Activated gamma-delta T cell treated with anti-CD3 and anti-CD28 coated beads, Interleukin-2, amount 50 U/mL, for 16 hours (primary cell): ENCODE measurements at places on chromosomes 1 and 21.

GRCh38 chr1:39596163-39596562 lies 19.6 kb upstream of the PABPC4 start:
- no peak for DNase-seq

DNA sequence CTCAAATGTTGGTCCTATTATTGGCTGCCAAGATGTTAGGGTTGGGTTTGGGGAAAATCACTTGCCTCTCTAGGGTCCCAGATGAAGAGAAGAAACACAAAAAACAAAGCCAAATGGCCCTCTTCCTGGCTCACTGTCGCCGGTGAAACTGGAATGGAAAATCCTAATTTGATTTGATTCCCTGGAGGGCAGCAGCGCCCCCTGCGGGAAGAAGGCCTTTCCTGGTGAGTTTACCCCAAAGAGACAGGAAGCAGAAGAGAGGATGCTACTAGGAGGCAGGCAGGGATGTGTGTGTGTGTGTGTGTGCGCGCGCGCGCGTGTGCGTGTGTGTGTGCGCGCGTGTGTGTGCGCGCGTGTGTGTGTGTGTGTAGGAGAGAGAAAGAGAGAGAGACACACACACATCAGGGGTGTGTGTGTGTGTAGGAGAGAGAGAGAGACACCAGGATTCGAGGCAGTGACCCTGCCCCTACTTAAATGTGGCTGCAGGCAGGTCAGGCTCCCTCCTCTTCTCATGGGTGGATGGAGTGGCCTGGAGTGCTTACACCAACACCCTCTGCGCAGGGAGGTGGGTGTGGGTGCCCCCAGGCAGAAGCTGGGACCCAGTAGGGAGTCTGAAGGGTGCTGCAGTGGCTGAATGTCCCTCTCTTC lies 3.1 kb upstream of the SELENON start:
- peak; percentile 68 for DNase-seq

GRCh38 chr21:16865632-16866031 lies 647.2 kb upstream of the CXADR start:
- DNase-seq, result no peak

- DNase-seq, result no peak
Observed at GRCh38 chr1:10835822-10836421, 39.5 kb upstream of the CASZ1 start.

DNA sequence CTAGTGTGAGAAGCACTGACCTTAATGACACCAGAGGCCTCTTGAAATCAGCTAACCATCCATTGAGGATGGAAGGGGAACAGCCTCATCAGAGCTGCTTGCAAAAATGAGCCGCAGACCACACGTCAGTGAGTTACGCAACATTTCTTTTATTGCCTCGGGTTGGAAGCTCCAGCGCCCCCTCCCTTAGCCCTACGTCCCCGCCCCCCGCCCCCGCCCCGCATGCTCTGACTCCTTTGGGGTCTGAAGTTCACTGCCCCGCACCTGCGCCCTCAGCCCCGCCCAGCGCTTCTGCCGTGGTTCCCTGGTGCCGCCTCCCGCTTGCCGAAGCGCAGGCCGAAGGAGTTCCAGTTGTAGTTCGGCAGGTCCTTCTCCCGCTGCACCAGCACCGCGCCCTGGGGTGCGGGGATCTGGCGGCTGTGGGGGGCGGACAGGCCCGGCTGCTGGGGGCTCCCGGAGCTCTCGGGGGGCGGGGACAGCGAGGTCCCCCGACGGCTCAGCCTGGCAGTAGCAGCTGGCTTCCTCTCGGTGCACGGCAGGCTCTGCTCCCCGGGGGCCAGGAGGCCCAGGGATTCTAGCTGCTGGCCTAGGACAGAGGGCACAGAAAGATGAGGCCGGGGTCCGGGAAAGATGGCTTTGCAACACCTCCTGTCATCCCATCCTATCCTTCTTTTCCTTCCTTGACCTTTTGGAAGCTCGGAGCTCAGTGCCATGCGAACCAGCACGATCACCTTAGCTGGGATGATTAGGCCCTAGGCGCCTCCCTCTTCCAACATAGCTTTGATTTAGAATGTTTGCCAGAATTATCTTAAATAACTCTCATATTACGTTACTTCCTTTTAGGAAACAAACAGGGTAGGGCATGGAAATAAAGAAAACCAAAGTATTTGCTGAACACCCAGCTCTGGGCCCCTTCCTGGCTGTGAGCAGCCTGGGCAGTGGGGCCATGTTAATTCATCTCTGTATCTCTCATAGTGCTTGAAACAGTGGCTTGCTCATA lies 5.8 kb downstream of the KISS1 start:
- no peak for DNase-seq

- no peak for DNase-seq
Observed at GRCh38 chr1:88741413-88741812, 57.3 kb downstream of the PKN2 start.

- DNase-seq, result no peak
Observed at GRCh38 chr1:2312160-2312514, 79.2 kb downstream of the MORN1 start.

GRCh38 chr1:30701258-30701633 lies 22.1 kb downstream of the MATN1 start:
- DNase-seq, result no peak

DNA sequence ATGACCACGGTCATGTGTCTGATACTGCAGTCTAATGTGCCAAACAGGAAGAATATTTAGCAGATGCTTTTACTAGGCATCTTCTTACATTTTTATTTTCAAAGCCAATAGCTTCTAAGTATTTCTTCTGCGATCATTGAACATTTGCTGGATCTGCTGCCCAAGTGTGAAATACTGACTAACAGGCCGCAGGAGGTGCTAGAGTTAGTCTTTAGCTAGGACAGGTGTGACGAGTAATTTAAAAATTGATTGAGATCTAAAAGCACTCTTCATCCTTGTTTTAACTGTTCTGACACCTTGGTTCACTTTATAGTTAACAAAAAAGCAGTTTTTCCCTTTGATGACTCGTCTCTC lies 748 bp upstream of the FAM78B start:
- DNase-seq, result no peak

GRCh38 chr1:9675393-9675792 lies 23.9 kb downstream of the PIK3CD start:
- no peak for DNase-seq

DNA sequence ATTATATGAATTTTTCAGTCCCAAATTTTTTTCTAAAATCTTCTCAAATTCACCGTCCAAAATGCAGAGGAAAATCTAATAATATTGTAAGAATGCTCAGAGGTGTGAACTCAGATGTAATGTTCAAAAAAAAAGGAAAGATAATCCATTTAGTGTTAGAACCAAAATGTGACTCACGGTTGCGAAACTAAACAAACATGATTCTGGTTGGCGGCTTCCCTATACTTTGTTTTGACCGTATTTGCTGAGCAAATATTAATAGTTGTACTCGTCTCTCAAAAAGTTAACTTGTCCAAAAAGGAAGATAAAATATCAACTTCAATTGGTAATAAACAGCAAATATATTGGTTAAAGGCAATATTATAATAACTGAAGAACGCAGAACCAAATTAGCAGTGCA lies 34.4 kb downstream of the ZSWIM5 start:
- DNase-seq, result no peak

DNA sequence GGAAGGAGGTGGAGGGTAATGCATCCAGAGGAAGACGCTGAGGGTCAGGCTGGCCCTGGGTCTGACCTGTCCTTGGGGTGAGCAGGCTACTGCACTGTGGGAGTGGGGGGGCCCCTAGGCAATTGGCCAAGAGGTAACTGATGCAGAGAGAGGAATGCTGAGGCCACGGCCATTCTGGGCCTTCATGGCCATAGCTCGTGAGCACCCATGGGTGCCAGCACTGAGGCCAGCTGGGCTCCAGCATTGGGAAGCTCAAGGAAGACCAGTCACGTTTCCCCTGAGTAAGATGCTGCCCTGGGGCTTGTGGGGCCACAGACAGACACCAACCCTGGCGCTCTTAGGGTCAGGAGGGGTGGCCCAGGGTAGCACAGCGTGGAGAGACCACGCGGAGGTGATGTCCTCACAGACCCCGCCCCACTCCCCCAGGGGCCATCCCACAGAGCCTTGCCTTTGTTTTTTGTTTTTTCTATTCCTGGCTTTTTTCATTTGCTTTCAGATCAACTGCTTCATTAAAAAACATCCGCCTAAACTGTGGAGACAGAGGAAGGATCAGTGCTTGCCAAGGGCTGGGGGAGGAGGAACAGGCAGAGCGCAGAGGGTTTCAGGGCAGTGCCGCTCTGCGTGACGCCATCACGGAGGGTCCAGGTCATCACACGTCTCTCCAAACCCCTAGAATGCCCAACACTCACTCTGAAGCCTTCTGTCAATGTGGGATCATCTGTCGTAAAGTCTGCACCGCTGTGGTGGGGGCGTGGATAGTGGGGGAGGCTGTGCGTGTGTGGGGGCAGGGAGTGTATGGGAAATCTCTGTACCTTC lies 61.1 kb downstream of the SIK1 start:
- DNase-seq, result no peak

GRCh38 chr21:26686278-26686677 lies 113.2 kb upstream of the CYYR1 start:
- DNase-seq, result no peak

GRCh38 chr1:81224222-81224621 lies 576.5 kb upstream of the ADGRL2 start:
- DNase-seq, result no peak

- DNase-seq, result peak; percentile 94
Observed at GRCh38 chr1:248906009-248906752, at the start of gene PGBD2. TSS of gene PGBD2 (plus strand) at chr1:248906235. CDS start at chr1:248913863, 7,628 bp downstream.

DNA sequence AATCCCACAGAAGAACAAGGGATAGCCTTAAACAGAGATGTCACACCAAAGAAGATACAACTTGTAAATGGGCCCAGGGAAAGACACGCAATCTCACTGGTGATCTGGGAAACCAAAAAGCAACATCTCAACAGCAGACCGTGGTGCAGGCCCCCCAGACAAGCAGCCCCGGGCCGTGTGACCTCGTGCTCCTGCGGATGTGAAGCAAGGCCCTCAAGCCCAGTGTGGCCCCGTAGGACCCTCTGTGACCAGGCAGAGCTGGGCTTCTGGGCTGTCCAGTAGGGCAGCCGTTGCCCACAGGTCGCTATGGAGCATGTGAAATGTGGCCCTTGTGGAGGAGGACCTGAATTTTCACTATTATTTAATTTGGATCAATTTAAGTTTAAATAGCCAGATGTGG lies 34.9 kb upstream of the TMEM52 start:
- DNase-seq, result no peak

DNA sequence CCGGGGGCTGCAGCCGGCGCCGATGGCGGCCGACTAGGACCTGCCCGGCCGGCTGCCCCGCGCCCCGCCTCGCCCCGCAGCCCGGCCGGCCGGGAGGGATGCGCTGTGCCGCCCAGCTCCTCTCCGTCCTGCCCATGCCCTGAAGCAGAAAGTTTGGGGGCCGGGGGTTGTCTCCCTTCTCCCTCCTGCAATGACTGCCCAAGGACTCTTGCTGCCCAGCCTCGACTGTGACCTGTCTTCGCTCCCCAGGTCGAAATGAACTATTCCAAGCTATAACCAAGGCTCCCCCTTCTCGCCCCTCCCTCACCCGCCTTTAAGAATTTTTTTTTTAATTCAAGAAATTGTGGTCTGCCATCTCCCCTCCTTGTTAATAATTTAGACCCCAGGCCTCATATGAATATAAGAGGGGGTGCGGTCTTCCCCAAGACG lies 361 bp downstream of the TMCC2 start:
- no peak for DNase-seq

DNA sequence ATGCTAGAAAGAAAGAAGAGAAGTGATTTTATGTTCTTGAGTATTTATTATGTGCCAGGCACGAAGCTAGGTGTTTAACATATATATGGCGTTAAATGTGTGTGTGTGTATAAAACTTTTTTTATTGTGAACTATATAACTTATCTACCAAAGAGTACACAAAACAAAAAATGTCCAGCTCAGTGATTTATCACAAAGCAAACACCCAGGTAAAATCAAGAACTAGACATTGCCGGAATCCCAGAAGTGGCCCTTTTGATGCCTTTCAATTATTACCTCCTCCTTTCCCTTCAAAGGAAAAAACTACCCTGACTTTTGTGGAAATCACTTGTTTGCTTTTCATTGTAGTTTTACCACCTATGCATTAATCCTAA lies 40.5 kb upstream of the ZNF648 start:
- DNase-seq, result no peak

GRCh38 chr1:228015276-228016180 lies 8.7 kb downstream of the WNT3A start:
- no peak for DNase-seq

GRCh38 chr1:90990779-90991178 lies 31.1 kb downstream of the ZNF644 start:
- DNase-seq, result no peak

DNA sequence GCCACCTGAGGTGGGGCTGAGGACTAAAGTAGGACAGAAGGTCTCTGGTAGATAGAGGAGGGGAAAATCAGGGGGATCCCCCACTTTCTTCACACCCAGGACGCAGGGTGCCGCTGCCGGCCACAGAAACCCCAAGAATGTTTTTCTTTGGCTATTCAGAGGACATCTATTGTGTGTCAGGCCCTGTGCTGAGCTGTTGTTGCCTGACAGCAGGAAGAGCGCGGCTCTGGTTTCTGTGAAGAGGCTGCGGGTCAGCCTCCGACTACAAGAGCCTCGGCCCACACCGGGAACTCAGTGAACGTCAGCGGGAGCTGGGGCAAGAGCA lies 407 bp upstream of the PIGV start:
- DNase-seq, result peak; percentile 76

GRCh38 chr1:16012590-16013219 lies 5.1 kb downstream of the HSPB7 start:
- no peak for DNase-seq

DNA sequence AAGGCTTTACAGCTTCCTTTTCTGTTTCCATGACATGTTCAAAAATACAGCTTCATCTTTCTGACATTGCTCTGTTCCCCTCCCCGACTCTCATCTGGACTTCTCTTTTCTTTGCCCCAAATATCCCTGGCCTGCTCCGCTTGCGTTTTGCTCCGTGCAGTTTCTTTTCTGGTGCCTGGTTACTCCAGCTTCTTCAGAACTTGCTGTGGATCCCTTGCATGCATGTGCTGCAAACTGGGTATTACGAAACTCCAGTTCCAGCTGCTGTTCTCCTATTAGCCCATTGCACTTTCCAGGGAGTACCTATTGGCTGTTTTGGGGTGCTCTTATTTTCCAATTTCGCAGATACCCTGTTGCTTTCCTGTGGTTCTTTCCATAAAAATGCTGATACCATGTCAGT lies 9.9 kb upstream of the NDC1 start:
- no peak for DNase-seq

DNA sequence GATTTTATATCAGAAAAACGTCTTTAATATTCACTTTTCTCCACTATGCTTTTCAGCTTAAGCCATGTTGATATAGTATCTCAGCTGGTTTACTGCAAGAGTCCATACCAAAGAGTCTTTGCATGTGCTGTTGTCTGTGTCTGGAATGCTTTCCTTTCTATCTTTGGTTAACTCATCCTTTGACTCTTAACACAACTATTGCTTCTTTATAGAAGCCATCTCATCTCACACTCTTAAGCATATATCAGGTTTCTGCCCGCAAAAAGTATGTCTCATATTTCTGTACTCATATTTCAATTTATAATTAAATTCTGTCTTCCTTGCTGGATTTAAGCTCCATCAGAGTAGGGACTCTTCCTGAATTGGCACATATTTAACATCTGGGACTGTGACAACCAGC lies 220.9 kb upstream of the KCNK2 start:
- no peak for DNase-seq

DNA sequence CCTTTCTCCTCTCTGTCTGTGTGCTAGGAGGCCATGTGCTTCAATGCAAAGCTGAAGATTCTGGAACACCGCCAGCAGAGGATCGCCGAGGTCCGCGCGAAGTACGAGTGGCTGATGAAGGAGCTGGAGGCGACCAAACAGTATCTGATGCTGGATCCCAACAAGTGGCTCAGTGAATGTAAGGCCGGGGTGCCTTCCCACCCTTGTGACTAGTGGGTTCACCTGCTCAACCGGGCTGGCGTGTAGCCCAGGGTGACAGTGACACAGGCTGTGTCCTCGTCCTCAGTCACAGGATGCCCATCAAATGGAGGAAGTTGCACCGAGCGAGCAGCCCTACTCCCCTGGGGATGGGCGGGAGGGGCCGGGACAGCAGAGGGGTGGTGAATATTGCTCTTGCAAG lies 544.1 kb downstream of the KIF26B start:
- DNase-seq, result no peak
